ENCODE measurements at places on chromosomes 7 and 10.
A peak's percentile ranks its signal among the peaks of the same experiment; 100 is the strongest.

GRCh38 chr10:131452926-131453720 is 141.6 kb upstream of the TCERG1L start:
- no peak for DNase-seq

DNA sequence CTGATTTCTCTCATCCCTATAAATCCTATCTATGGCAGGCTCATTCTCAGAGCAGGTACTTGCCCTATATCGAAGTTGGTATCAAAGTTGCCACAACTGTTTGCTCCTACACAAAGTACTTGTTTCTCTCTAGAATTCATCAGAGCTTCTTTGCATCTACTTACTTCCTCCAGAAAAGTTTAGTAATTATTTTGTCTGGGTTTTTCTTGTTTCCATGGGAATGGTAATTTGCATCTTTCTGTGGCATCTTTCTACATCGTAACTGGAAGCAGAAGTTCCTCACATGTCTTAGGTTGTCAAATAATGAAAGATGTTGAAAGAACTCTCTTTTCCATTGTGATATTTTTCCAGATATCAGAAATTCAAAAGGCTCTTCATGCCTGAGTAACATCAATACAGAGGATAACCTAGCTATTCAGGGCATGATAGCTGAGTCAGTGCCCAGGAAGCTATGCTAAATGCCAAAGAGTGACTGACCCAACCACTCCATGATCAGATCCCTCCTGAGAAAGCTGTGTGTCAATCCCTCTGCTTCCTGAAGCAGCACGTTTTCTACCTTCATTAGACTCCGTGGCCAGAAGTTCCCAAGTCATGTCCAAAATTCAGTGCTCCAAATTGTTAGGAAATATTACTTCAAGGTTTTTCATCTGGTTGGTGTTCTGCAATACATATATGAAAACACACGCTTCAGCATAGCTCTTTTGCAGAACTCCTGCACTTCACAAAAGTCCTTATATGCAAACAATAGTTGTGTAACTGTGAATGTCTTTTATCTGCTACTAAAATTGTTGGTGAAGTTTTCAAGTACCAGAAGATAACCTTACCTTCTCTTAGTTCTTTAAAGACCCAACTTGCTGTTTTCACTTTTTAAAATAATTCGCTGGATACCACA is 216.5 kb downstream of the VTI1A start:
- DNase-seq: no peak

- no peak for DNase-seq
Observed at GRCh38 chr10:123573236-123574108, 92.7 kb upstream of the GPR26 start.

DNA sequence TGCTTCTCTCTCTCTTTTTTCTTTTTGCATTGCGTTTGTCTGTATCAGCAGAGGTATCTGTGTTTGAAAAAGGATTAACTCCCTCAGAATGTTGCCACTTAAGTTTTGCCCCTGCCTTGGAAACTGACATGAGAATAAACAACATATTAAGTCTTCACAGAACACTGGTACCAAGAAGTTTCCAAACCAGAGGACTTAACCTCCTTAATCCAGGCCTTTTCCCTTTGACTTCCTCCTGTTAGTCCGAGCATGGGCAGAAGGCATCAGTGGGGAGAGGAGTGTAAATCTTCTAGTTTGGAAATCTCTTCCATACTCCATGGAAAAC is 681.4 kb downstream of the LRMDA start:
- DNase-seq: no peak

- DNase-seq: no peak
Observed at GRCh38 chr7:17097668-17098297, 200.7 kb upstream of the AHR start.

- DNase-seq: no peak
Observed at GRCh38 chr7:152095771-152096170, 70.3 kb downstream of the GALNT11 start.

- DNase-seq: no peak
Observed at GRCh38 chr7:80804589-80804988, 114.3 kb downstream of the SEMA3C start.

DNA sequence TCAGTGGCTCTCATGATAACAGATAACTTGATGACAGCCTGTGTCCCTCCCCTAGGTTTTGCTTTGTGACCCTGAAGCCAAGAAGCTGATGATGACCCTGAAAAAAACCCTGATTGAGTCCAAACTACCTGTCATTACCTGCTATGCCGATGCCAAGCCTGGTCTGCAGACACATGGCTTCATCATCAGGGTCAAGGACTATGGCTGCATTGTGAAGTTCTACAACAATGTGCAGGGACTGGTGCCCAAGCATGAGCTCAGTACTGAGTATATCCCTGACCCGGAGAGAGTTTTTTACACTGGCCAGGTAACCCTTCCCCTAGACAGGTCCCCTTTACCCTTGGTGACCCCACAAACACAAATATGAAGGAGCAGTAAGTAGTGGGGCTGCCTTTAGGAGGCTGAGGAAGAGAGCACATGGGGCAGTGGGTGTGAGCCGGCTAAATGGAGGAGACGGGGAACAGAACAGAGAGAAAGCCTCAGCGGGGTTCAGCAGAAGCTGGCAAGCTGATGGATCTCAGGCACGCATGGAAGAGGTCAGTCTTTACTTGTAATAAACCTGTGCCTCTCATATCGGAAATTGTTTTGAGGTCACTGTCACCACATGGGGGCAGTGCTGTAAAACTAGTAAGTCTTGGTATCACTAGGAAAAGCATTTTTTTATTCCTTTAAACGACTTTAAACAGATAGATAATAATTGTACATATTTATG is 20.2 kb downstream of the PDCD11 start:
- DNase-seq: peak; percentile 37

- no peak for DNase-seq
Observed at GRCh38 chr7:159210581-159211235, 66.0 kb upstream of the VIPR2 start.

- DNase-seq: no peak
Observed at GRCh38 chr7:91462316-91462715, 198.1 kb downstream of the FZD1 start.

DNA sequence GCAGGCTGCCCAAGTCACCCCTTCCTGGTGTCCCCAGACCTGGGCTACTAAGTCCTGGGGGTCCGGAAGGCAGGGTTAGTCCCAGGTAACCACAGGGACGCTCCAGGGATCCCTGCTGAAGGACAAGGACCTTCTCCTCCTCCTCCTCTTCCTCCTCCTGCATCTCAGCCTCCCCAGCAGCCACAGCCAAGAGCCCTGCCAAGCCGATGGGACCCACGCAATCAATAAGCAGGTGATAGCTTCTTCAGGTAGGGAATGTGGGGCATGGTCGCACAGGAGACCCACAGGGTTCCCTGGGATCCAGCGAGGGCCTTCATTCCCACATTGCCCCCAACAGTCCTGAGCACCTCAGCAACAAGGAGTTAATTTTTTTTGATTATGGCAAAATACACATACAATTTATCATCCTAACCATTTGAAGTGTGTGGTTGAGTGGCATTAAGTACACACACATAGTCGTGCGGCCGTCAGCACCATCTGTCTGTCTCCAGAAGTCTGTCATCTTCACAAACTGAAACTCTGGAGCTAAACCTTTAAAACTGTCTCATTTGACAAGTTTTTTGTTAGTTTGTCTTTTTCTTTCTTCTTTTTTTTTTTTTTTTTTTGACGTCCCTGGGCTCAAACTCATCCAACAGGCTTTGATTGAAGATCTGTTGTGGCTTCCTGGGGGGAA is 12.1 kb downstream of the CRYGN start:
- DNase-seq: no peak

GRCh38 chr10:11275651-11276050 is 258.0 kb downstream of the CELF2 start:
- no peak for DNase-seq

- DNase-seq: no peak
Observed at GRCh38 chr10:21347043-21347784, 178.3 kb downstream of the SKIDA1 start.

DNA sequence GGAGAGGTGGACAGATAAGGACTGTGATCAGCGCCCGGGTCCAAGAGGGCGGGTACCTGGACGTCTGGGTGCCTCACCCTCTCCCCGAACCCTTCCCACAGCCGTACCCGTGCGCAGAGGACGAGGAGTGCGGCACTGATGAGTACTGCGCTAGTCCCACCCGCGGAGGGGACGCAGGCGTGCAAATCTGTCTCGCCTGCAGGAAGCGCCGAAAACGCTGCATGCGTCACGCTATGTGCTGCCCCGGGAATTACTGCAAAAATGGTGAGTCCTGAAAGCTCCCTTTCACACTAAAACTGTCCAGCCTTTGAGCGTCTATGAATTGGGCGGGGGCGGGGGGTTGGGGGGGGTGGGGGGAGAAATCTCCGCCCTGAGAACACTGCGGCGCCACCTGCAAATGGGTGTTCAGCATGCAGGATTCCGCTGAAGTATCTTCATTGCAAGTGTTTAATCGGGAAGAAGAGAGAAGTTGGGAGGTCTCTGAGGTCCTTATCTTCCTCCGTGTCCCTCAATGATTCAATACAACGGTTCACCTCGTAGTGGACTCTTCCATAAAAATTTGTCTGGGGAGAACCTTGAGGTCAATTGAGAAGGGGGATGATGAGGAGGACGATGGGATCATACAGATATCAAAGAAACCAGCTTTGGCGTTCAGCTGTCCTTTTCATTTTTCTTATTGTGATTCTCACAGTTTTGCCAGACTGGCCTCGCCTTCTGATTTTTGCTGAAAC is 906 bp downstream of the DKK1 start:
- DNase-seq: no peak

DNA sequence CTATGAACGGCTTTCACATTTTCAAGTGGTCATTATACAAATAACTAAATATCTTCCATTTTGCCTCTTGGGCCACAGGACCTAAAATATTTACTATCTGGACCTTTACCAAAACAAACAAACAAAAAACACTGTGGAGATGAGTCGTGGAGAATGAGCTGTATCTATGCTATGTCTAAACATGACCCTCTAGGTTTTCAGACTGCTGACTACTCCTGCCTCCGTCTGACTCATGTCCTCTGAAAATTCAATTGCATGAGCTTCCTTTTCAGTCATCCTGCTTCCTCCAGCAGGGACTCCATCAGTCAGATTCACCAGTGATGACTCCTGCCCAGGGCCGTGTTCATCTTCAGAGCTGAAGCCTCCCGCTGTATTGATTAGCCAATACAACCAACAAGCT is 96.8 kb downstream of the COL28A1 start:
- no peak for DNase-seq

GRCh38 chr7:46908770-46909169 is 673.1 kb downstream of the TNS3 start:
- DNase-seq: no peak

- no peak for DNase-seq
Observed at GRCh38 chr10:2380218-2380617, 642.9 kb upstream of the ADARB2 start.

DNA sequence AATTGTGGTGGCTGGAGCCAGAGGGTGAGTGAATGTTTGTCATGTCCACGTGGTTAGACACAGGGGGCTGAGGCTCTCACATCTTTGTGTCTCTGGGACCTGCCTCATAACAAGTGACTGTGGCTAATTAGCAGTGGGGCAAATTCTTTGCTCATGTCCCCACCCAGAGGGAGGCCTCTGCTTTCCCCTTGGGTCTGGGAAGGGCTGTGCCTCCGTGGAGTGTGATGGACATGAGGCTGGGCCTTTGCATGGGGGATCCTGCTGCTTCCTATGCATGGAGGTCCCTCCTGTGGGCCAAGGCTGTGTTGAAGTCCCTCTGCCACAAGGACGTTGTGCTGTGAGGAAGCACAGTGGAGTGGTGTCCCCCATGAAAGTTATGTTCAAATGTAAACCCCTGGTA is 327.4 kb upstream of the SHH start:
- DNase-seq: no peak

- DNase-seq: no peak
Observed at GRCh38 chr7:1616741-1617140, 46.9 kb upstream of the PSMG3 start.

GRCh38 chr10:59971915-59972314 is 65.6 kb upstream of the CCDC6 start:
- DNase-seq: no peak

GRCh38 chr10:79377557-79378382 is 30.5 kb downstream of the PPIF start:
- no peak for DNase-seq

DNA sequence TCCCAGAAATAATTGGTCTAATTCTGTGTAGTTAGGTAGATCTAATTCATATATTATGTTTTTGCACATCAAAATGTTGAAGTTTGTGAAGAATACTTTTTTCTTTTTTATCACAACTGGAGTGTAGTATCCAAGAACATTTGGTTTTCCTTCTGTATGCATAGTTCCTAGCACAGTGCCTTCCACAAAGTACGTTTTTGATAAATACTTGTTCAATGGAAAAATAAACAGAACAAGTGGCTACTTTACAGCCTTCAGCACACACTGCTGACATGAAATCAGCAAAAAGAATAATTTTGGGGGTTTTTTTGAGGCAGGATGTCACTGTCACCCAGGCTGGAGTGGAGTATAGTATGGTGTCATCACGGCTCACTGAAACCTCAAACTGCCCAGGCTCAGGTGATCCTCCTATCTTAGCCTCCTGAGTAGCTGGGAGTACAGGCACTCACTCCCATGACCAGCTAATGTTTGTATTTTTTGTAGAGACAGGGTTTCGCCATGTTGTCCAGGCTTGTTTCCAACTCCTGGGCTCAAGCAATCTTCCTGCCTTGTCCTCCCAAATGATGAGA is 27.9 kb downstream of the TARP start:
- DNase-seq: no peak

- no peak for DNase-seq
Observed at GRCh38 chr7:113120647-113121046, 2.3 kb upstream of the SMIM30 start.

- DNase-seq: no peak
Observed at GRCh38 chr10:52642208-52642607, 130.4 kb downstream of the MBL2 start.

GRCh38 chr10:79305515-79305914 is 41.8 kb upstream of the PPIF start:
- no peak for DNase-seq

- no peak for DNase-seq
Observed at GRCh38 chr10:62613424-62613823, 191.1 kb upstream of the ADO start.

All from substantia nigra (tissue), 51 donors.